ENCODE measurements at places on chromosomes 16 and 17.

DNA sequence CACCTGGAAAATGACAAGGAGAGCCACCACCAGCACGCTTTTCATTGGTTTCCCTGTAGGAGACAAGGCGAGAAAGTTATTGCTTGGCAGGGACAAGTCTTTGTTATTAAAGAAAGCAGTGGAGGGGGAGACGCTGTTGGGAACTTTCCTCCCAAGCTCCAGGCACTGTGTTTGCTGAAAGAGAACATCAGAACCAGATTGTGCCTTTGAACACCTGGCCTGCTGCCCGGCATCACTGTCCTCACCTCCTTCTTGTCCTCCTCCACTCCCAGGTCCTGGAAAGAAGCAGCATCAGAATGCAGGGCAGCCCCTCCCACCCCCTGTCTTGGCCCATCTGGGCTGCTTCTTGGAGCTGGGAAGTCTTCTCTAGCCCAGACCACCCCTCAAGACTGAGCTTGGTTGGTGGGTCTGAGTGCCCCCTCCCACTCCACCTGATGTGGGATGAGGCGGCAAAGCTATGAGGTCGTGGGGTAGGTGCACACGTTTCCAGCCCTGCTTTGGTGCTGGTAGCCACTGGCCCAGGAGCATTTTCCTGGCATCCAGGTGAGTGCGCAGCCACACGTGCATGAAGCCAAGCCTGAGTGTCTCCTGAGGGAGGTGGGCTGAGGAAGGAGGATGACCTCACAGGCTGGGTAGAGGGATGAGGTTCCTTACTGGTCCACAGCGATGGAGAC is 6.2 kb downstream of the CCR7 start:
- DNase-seq: no peak

DNA sequence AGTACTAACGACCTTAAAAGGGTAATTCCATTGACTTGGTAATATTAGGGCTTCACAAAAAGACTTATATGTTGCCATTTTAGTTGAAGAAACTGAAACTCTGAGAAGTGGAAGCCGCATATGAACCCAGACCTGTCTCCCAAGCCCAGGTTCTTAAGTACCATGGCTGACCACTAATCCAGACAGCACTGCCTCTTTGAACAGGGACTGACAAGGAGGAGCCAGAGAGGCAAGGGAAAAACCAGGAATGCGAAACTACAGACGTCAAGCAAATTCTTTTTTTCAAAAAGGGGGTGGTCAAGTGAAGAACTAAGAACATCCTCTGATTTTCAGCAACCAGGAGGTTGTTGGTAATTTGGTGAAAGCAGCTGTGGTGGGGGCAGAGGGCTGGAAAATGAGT is 15.2 kb downstream of the CYB5D1 start:
- DNase-seq: no peak

DNA sequence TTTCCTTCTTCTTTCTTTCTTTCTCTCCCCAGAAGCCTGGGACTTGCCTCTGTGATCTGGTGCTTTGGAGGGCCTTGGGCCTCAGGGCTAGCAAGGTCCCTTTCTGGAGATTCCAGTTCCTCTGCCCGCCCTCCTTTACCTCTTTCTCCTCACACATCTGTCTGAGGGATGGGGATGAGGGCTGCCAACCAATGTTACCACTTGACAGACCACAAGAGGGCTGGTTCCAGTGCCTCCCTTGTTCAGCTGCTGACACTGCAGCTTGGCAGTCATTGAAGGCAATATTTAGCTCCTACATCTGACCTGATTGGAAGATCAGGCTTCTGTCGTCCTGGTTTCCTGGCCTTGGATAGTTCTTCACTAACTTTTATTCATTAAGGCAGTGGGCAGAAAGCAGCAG is 3.6 kb upstream of the ZNF652 start:
- DNase-seq: no peak

DNA sequence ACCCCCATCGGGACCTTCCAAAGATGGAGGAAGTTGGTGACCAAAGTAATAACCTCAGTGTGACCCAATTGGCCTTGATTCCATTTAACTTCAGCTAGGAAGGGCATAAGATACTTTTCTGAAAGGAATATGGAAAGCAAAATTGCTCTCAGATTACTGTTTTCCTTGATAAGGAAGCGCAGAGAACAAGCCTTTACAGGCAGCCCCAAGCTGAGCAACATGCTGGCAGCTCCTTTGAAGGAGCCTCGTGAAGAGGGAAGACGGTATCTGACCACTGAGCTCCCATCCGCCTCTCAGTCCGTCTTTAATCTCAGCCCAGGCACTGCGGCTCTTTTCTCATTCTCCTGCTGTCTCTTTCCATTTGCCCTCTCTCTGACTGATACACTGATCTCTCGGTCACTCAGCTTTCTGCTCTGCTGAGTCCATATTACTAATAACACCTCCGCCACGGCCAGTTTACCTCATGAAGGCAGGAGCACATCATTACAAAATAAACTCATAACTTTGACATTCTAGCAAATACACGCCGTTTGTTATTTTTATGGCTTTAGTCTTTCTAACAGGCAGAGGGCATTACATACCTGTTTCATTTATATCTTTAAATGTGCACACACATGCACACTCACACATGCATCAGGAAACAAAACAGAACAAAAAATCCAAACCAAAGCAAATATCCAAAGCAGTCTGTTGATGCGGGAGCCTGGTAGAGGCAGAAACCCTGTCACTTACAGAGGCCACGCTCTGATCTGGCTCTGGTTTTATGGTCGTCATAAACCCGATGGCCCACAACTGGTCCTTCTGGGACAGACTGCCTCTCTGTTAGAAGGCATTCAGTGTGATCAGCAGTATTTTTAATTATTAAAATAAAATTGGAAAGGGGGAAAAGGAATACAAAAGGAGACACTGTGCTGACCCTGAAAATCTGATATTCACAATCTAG is 183.2 kb downstream of the AATF start:
- DNase-seq: no peak

GRCh38 chr16:30354423-30355143 is 525 bp downstream of the CD2BP2 start:
- no peak for DNase-seq

- no peak for DNase-seq
Measured at GRCh38 chr16:1036166-1036565, 36.4 kb upstream of the SSTR5 start.

DNA sequence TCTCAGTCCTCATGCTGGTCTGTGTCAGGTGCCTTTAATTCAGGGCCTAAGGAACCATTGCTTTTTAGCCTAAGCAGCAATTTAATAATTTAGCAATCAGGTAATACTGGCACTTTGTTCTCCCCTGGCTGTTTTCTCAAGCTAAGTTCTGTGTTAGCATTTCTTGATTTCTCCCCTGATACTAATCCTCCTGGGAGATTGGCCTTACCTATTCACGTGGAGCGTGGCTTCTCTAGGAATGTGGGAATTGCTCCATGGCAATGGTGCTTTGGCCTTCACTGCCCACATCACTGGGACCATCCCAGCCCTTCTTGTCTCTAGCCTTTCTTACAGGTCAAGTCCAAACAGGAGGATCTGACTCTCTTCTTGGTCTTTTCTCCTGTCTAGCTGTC is 55.7 kb downstream of the ZNRF1 start:
- no peak for DNase-seq

Data from NCI-H1048 (cell line).